ENCODE measurements at places on chromosomes 13 and 19.

- DNase-seq = no peak
These were observed 548.2 kb downstream of the GPC5 start for GRCh38 chr13:91946498-91947070.

GRCh38 chr13:22091971-22092300 is 421.1 kb downstream of the FGF9 start:
- DNase-seq = no peak

DNA sequence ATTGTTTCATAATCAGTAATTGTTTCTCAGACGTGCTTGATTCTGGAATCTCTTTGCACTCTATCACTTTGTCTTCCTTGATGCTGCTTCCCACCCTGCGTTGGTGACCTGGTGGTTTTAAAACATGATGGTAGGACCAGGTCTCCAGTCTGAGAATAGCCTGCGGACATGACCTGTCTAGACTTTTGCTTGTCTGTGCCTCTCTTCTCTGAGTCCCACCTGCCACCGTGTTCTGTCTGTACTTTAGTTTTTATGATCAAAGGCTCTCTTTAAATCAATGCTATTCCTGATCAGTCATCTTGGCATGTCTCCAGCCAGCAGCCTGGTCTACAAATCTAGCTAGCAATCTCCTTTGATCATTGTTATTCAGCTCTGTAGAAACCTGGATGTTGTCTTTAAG is 933.9 kb downstream of the DIAPH3 start:
- no peak for DNase-seq

- no peak for DNase-seq
These were observed 552.5 kb downstream of the TBC1D4 start for GRCh38 chr13:74929436-74929835.

- no peak for DNase-seq
These were observed 62.2 kb downstream of the ERCC5 start for GRCh38 chr13:102907886-102908515.

DNA sequence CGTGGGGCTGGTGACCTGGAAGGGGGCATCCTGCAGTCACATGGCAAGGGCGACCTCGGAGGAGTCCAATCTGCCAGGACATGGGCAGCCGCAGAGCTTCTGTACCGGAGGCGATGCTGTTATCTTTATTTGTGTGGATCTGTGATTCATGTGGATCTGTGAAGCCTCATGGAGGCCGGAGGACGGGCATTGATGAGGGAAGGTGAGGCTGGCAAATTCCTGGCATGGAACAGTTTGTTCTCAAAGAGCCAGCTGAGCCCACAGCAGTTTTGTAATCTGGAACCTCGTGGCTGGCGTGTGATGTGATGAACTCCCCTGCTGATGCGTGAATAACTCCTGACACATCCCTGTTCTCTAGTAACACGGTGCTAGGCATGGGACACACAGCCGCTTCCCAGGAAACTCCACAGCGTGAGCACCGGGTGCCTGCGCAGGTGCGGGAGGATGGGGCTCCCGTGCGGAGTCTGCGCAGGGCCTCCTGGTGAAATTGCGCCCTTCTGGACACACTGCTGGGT is 40.4 kb downstream of the ATP11A start:
- no peak for DNase-seq

DNA sequence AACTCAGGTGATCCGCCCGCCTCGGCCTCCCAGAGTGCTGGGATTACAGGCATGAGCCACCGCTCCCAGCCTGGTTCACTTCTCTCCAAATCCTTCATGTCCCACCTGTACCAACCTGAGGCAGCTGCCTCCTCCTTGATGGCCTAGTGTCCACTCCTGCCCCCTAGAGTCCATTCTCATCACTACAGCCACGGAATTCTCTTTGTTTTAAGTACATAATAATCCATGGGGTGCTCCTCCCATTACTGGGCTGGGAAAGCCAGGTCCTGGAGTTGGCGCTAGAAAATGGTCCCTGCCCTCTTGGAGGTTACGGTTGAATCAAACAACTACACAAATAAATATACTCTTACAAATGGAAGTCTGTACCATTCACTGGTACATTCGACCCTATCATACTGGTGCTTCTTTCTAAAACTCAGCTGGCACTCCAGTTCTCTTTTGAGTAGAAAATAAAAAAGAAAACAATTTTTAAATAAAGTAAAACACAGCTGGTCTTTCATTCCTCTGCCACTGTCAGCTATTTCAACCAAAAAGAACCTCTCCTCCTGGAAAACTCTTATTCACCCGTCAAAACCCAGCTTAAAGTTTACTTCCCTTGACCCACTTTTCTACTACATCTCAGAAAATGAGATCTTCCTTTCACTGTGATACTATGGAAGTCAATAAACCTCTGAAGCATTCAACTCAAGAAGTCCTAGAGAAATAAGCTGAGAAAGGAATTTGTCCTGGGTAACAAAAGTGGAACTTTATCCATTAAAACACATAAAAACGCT is 22.4 kb upstream of the ARHGEF18 start:
- no peak for DNase-seq

- DNase-seq = no peak
These were observed 128.7 kb downstream of the KLF12 start for GRCh38 chr13:74005320-74006157.

GRCh38 chr13:113210833-113211232 is 1.4 kb downstream of the CUL4A start:
- DNase-seq = no peak

- no peak for DNase-seq
These were observed 26.7 kb downstream of the RCBTB2 start for GRCh38 chr13:48506092-48506701.

GRCh38 chr13:25692099-25692498 is 320.3 kb downstream of the ATP8A2 start:
- no peak for DNase-seq

- DNase-seq = no peak
These were observed 1.3 kb downstream of the SAFB start for GRCh38 chr19:5624018-5624663.

DNA sequence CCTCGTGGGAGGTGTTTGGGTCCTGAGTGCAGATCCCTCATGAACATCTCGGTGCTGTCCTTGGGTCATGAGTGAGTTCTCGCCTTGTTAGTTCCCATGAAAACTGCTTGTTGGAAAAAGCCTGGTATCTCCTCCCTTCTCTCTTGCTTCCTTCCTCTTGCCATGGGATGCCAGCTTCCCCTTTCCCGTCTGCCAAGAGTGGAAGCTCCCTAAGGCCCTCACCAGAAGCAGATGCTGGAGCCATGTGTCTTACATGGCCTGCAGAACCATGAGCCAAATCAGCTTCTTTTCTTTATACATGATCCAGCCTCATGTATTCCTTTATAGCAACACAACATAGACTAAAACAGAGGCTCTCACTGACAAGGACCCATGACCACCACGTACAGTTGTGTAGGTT is 8.2 kb downstream of the ADGRE2 start:
- no peak for DNase-seq

- no peak for DNase-seq
These were observed 22.8 kb downstream of the ERICH6B start for GRCh38 chr13:45592758-45593157.

DNA sequence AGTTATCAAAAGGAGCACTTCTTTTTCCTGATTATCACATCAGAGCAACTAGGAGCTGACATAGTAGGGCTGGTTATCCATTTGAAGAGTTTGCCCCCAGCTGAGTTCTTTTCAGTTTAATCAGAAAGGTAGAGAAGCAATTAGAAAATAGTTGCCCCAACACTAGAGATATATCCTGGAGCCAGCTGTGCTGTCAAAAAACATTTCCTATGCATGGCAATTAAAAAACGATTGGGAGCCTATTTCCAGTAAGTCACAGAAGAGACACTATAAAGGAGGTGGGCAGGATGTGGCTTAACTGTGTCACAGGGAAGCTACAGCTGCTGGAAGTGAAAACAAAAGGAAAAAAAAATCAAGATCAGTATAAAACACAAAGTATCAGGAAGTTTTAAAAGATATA is 155.7 kb upstream of the SLITRK1 start:
- DNase-seq = no peak

DNA sequence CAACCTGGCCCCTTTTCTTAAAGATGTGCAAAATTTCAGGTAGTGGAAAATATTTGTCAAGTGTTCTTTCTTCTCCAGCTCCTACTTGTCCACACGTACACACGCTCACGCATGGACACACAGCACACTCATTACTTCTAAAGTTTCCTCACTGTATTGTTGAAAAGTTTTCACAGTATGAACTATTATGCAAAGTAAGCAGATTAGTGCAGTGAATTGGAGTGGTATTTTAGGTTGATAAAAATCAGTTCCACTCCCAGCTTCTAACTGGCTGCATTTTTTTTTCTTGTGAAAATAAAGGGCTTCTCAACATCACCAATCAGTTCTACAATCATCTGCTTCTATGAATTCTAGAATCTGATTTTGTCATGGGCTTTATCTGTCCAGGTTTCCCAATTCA is 264.5 kb downstream of the DCT start:
- no peak for DNase-seq

GRCh38 chr19:15641901-15642491 is 1.3 kb downstream of the CYP4F3 start:
- no peak for DNase-seq

- DNase-seq = no peak
These were observed 302.1 kb downstream of the ENOX1 start for GRCh38 chr13:43484432-43485225.

GRCh38 chr19:10535613-10536012 is 8.1 kb upstream of the ATG4D start:
- DNase-seq = no peak

- DNase-seq = no peak
These were observed at the start of gene SSC5D for GRCh38 chr19:55487924-55488687. Gene SSC5D, plus strand, starts transcription at chr19:55488436. Its CDS starts 154 bp downstream, at chr19:55488590.

DNA sequence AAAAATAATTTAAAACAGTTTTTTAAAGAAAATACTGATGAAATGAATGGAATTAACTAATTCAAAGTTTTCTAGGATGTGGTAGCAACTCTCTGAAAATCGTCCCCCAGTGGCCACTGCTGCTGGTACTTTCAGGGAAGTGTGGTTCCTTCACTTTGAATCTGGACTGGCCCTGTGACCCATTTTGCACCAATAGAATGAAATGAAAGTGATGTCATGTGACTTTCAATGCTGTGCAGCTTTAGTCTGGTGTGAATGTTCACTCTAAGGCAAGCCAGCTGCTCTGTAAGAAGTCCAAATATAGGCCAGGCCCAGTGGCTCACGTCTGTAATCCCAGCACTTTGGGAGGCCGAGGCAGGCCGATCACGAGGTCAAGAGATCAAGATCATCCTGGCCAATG is 26.4 kb upstream of the HNRNPA1L2 start:
- peak; percentile 7 for DNase-seq

- peak; percentile 50 for DNase-seq
These were observed 433 bp downstream of the SIX5 start for GRCh38 chr19:45768655-45768983.

DNA sequence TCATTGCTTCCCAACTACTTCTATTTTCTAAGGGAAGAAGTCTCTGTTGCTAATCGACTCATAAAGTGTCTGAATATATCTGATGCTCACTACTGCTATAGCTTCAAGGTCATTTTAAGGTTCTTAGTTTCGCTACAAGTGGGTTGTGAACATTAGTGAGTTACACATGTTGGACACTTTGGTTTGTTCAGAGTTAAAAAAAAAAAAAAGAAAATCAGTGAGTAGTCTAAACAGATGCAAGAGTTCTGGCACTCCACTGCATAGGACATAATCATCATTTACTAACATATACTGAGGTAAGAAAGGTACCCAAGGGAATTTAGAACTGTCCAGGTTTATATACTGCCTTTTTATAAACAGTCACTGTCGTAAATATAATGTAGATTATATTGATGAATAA is 108.8 kb downstream of the KLF12 start:
- no peak for DNase-seq

GRCh38 chr19:34713262-34713637 is 20.8 kb upstream of the ZNF181 start:
- DNase-seq = no peak

- DNase-seq = peak; percentile 66
These were observed 13.5 kb upstream of the TPM4 start for GRCh38 chr19:16062789-16063188.

DNA sequence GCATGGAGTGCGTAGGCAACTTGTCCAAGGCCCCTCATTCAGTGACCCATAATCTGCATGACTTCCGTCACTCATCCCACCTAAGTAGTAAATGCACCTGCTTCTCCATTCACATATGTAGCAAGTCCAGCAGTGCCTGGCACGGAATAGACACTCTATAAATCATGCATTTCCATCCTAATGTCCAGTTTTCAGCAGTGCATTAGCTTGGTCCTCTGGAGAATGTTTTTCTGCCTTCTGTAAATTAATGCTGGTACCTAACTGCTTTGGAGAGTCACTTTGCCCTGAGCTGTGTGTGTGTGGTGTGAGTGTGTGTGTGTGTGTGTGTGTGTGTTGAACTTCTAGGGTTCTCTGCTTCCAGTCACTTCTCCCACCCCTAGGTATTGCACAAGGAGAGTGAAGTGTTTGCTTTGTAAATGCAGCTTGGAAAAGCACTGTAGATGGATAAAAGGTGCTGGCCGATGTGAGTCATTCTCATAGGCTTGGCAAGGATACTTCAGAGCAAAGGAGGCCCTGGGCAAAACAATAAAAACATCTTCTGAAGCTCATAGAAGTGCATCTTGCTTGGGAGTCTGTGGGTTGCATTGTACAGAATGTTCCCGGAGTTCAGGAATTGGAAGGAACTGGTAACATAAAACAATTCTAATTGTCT is 181.8 kb downstream of the KATNAL1 start:
- no peak for DNase-seq

DNA sequence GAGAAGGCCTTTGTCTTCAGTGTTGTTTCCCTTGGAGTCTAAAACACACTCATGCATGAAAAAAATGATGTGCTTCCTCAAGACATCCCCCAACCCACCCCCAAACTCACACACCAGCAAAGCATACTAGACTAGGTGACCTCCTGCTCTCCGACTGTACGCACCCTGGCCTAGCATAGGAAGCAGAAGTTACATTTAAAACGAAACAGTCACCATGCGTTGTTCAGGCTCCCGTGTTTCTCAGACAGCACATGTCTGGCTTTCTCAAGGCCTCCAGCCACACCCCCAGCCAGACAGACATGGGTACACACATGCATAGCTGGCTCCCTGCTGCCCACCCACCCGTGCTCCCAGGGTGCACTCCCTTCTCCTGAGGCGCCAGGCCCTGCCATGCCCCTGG is 28.7 kb upstream of the C1QTNF9 start:
- no peak for DNase-seq

DNA sequence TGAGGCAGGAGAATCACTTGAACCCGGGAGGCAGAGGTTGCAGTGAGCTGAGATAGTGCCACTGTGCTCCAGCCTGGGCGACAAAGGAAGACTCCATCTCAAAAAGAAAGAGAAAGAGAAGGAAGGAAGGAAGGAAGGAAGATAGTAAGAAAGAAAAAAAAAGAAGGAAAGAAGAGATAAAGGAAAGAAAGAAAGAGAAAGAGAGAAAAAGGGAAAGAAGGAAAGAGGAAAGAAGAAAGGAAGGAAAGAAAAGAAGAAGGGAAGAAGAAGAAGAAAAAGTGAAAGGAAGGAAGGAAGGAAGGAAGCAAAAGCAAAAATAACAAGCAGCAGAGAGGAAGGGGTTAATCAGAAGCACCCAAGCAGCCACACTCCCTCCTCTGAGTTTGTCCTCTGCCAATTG is 32.1 kb downstream of the NWD1 start:
- no peak for DNase-seq

GRCh38 chr13:40562975-40563349 is 103.5 kb downstream of the FOXO1 start:
- no peak for DNase-seq

- no peak for DNase-seq
These were observed 23.3 kb downstream of the LAMP1 start for GRCh38 chr13:113320226-113320875.

- DNase-seq = peak; percentile 92
These were observed at the start of gene ZNF320 for GRCh38 chr19:52897138-52897935. Gene ZNF320, minus strand, starts transcription at chr19:52897635. Its CDS starts 7,380 bp downstream, at chr19:52890255.

- no peak for DNase-seq
These were observed 1.3 kb downstream of the DNAJB1 start for GRCh38 chr19:14516746-14517438.
